ENCODE measurements at places on chromosomes 7 and 10. TPM values are rescaled to one million over a fixed set of nuclear protein-coding genes. Genes with fewer than 3 reads are reported as not detected.

DNA sequence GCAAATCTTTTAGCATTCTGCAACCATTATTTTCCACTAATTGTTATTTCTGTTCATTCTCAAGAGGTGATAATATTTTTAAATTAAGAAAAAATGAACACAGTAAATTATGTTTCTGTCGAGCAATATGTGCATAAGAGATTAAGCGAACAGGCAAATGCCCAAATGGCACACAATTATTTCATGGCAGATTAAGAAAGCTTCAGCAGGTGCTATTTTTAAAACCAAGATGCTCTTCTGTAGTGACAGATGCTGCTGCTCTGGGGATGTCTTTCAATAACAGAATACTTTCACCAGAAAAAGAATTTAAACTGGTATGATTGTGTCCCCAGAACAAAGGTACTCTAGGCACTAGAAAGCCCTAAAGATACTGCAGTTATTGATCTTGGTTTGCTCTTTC is 412.7 kb upstream of the SORCS1 start:
- no peak for DNase-seq

DNA sequence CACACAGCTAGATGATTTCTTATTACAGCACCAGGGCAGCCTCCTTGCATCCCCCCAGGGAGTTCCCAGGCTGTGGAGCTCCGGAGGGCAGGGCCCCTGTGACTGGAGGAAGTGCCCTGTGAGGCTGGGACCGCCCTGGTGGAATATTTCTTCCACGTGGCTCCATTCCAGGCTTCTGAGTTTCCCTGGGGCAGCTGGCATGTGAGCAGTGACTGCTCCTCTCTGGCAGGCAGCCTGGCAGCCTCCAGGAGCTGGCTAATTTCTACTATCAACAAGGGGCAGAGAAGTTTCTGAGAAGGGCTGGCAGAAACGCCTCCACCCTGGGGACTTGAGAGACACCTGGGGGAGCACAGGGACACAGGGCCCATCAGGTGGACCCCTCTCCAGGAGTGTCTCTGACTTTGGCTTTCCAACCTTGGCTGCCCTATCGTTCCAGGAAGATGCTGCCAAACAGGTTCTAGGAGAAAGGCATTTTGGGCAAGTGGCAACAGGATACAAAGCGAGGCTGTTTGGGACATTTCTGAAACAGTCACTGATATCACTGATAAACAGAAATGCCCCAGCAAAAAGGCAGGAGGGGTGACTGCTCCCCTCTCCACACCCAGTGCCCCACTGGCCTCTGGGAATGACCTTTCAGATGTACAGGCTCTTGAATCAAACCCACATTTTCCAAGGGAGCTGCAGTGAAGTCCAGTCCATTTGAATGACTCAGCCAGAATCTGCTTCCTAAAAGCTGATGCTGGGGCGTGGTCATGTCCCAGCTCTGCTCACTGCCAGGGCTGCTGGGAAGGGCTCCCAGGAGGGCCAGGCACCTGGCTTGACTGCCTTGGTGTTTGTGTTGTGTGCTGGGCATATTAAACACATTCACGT is 16.1 kb downstream of the MYOF start:
- peak; percentile 83 for DNase-seq

- DNase-seq: no peak
These were observed 47.4 kb upstream of the R3HCC1L start for GRCh38 chr10:98086837-98087708.

Gene IFIT3
- total RNA-seq: 6.7 TPM

DNA sequence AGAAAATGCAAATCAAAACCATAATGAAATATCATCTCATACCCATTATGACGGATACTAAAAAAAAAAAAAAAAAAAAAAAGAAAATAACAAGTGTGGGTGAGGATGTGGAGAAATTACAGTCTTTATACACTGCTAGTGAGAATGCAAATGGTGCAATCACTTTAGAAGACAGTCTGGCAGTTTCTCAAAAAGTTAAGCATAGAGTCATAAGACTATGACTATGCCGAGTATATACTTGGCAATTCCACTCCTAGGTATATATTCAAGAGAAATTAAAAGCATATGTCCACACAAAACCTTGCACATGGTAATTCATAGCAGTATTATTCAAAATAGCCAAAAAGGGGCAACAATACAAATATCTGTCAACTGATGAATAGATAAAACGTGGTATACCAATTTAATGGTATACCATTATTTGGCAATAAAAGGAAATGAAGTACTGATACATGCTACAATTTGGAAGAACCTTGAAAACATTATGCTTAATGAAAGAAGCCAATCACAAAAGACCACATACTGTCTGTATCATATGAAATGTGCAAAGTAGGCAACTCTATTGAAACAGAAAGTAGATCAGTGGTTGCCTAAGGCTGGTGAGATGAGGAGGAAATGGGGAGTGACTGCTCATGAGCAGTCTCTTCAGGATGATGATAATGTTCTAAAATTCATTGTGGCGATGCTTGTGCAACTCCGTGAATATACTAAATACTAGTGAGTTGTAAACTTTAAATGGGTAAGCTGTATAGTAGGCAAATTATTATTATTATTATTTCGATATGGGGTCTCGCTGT is 90.1 kb upstream of the NANOS1 start:
- no peak for DNase-seq

DNA sequence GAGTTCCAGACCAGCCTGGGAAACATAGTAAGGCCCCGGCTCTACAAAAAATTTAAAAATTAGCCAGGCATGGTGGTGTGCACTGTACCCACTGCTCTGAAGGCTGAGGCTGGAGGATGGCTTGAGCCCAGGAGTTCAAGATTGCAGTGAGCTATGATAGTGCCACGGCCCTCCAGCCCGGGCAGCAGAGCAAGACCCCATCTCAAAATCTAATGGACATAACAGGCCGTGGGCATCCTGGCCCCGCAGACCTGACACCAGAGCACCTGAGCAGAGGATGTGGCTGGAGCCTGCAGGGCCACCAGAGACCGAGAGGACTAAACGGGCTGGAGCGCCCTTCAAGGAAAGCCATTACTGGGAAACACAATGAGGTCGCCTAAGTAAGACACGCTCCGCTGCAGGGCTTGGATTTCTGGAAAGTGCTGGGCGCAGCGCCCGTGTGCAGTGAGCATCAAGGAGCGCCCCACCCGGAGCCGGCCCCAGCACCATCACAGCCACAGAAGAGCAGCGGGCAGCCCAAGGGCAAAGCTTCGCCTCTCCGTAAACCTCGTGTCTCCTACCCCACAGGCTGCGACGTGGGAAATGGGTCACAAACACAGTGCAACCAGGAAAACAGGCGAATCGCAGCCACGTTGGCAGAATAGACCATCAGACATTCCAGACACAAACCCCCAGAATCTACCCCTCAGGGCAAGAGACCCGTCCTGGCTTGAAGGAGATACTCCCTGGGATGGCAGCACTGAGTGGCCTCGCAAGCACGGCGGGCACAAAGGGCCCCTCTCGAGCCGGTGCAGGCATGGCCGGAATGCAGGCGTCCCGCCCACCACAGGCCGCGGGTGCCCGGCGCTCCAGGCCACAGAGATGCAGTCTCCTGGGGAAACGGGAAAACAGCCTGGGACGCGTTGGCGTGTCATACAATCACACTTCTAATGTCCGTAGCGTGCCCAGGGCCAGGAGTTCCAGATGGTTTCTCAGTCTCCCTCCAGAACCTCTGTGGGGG is 4.9 kb downstream of the RADIL start:
- no peak for DNase-seq

- no peak for DNase-seq
These were observed 167.1 kb downstream of the DIP2C start for GRCh38 chr10:522350-522749.

DNA sequence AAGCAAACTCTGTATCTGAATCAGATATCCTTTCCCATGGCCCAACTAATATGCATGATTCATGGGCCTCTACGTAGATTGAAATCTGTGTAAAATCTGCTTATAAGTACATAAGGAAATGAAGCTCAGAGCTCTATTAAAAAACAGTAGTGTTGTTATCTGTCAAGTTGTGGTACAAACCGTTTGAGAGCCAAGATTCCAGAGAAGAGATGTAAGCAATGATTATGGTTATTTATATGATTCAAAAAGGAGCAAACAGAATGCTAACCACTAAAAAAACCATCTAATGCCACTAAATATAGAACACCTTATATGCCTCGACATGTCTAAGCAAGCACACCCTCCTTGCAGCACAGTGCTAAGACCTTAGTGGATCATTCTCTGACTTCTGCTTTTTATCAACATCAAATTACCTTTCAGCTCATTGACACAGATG is 26.6 kb downstream of the RPP38 start:
- DNase-seq: no peak

GRCh38 chr10:126730856-126731609 is 60.5 kb upstream of the C10orf90 start:
- no peak for DNase-seq

GRCh38 chr7:137846827-137847567 is at the start of gene DGKI:
DGKI (minus strand) TSS chr7:137846974.
- DNase-seq: no peak

- no peak for DNase-seq
These were observed 96.9 kb downstream of the KIAA1217 start for GRCh38 chr10:24305551-24306506.

Gene LBX1
- total RNA-seq: not detected

DNA sequence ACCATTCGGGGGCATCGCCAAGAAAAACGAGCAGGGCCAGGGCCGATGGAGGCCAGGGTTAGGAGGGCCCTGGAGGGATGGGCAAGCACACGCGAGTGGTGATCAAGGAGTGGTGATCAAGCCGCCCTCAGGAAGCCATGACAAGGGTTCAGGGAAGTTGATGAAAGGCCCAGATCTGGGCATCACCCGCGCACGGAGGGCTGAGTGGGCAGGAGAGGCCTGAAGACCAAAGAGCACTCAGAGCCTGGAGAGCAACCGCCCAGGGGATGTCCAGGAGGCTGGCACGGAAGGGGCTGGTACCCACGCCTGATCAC is 114.6 kb downstream of the WDR37 start:
- no peak for DNase-seq

Gene VSTM2A
- not detected for total RNA-seq

GRCh38 chr7:101916876-101917275 is 99.5 kb downstream of the CUX1 start:
- no peak for DNase-seq

Gene UBTD1
- total RNA-seq: 4.2 TPM

Gene SFXN4
- total RNA-seq: 67.3 TPM

DNA sequence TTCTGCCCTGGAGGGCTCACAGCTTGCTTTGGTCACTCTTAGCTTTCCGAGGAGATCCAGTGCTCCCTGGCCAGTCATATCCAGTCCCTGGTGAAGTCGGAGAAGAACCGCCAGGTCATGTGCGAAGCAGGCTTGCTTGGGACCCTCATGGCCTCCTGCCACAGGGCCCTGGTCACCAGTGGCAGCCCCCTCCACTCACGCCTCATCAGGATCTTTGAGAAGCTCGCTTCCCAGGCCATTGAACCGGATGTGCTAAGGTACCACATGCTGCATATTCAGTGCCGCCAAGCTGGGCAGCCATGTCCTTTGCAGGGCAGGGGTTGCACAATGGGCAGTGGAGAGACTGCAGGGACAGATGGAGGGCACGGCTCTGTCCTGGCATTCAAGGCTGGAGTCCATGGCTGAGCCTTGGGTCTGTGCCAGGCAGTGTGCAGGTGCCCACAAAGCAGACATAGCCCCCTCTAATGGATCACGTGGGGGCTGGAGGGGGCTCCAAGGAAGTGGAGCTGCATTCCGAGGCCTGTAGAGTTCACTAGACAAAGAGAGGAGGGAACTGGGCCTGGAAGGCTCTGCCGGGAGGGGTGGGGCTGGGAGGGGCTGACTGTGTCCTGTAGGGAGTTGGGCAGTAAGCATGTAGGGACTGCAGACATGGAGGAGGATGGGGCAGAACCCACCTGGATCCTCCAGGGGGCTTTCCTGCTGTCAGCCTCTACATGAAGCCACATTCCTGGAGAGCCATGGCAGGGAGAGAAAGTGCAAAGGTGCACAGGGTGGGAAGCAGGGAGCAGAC is 89.9 kb downstream of the WDFY4 start:
- DNase-seq: no peak

DNA sequence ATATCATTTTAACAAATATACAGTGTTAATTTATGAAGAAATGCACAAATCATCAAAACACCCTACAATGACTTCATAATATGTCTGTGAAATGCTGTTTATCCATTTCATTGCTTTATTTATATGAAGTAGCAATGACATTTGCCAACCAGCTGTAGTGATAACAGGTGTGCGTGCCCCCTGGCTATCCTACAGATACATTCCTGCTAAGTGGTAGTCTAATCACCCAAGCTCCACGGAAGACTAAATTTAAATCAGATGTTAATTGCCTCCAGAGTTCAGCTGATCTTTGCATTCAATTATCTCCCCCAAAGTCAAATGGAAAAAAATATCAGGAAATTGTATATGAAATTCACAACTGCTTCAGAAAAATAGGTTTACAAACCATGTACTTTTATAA is 1164.2 kb upstream of the LRRN3 start:
- DNase-seq: no peak

GRCh38 chr7:73690646-73691045 is 7.2 kb downstream of the BUD23 start:
- DNase-seq: no peak

- DNase-seq: no peak
These were observed 322.8 kb upstream of the PHYHIPL start for GRCh38 chr10:58853668-58854067.

- no peak for DNase-seq
These were observed 1.3 kb downstream of the GUSB start for GRCh38 chr7:65980478-65981250.

Gene RBAK
- 17.3 TPM for total RNA-seq

Gene GDF2
- total RNA-seq: not detected

Gene CHRM2
- total RNA-seq: 4.6 TPM

DNA sequence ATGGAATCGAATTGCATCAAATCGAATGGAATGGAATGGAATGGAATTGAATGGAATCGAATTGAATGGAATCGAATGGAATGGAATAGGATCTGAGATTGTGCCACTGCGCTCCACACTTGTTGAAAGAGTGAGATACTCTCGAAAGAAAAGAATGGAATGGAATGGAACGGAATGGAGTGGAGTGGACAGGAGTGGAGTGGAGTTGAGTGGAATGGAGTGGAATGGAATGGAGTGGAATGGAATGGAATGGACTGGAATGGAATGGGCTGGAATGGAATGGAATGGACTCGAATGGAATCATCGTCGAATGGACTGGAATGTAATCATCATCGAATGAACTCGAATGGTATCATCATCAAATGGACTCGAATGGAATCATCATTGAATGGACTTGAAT is 38.0 kb downstream of the ZNF716 start:
- DNase-seq: no peak

All from A673 (cell line).